ENCODE measurements at places on chromosomes 3 and 15.

GRCh38 chr3:4310971-4311370 lies 7.8 kb downstream of the SETMAR start:
- DNase-seq: no peak

DNA sequence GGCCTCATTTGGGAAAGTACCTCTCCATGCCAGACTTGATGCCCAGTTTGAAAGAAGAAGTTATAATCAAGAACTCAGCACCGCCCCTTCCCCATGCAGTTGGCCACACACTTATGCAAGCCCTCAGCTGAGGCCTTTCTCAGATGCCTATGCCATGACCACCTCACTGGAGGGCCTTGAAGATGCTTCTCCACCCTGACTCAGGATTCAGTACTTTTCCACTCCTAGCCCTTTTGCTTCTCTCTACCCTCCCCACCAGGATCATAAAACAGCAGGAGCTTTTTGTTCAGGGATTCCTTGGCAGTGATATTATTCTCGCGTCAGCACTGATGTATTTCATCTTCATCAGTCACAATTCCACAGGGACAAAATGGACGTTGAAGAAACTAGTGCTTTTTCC lies 313.5 kb downstream of the PYDC2 start:
- no peak for DNase-seq

- no peak for DNase-seq
These were observed 157.5 kb upstream of the CHRM5 start for GRCh38 chr15:33810806-33811205.

DNA sequence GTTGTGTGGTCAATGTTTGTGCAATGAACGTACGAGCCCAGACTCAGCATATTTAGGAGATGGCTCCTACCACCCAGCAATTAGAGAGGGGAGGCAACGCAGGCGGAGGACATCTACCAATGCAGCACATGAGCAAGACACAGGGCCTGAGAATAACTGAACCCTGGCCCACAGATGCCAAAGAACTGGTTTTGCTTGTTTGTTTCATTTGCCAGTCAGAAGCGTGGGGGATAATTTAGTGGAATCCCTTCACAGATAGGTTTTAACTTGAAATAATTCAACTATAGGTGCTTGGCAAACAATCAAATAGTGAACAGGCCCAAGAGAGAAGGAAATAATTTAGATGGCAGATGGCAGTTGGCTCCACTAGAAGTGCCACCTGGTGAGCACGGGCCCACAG lies 54.8 kb downstream of the LIPC start:
- no peak for DNase-seq

DNA sequence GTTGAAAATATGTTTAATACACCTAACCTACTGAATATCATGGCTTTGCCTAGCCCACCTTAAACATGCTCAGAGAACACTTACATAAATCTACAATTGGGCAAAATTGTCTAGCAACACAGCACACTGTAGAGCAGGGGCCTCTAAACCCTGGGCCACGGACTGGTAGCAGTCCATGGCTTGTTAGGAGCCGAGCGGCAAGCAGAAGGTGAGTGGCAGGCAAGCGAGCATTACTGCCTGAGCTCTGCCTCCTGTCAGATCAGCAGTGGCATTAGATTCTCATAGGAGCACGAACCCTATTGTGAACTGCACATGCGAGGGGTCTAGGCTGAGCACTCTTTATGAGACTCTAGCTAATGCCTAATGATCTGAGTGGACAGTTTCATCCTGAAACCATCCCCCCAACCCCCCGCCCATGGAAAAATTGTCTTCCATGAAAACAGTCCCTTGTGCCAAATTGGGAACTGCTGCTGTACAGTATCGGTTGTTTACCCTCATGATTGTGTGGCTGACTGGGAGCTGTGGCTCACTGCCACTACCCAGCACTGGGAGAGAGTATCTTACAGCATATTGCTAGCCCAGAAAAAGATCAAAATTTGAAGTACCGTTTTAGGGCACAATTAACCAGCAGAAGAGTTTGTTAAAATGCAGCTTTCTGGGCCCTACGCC lies 26.1 kb downstream of the CMSS1 start:
- no peak for DNase-seq

GRCh38 chr15:74789171-74789631 lies 7.3 kb downstream of the CSK start:
- DNase-seq: no peak

DNA sequence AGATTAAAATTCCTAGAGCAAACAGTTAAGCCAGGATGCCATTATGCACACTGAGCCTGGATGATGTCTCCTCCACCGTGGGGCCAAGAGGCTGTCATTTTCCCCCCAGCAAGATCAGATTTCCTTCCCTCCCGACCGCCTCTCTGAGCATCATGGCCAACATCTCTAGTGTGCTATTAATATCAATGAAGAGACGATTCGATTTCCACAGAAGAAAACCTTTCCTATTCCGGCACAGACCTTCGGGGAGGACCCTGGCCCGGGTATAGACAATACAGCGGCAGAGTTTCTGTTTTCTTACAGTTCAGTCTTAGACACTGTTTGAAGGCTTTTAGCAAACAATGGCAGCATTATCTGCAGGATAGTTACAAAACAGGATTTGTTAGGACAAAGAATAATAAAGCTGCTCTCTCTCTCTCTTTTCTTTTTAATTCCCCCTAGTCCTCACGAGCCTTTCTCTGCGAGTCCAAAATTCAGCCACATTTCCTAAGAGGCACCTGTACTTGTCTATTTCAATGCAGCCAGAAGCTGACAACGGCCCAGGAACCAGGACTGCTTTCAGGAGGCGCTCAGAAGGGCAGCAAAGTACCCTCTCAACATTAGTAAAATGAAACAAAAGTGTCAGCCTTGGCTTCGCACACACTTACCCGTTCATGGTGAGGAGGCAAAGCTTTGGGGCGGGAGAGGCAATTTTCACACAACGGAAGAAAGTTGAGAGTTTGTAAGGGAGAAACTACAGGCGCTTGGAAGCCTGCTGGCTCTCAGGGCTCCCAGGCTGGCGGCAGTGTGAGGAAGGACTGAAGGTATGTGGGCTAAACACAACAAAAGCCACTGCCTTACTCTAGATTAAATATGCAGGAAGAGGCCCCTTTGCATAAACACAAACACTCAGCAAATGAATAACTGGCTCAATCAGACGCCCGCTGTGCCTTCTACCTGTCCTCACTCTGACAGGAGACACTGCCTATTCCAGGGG lies 278.0 kb downstream of the FOXP1 start:
- no peak for DNase-seq

- no peak for DNase-seq
These were observed 15.8 kb upstream of the ALDH1A3 start for GRCh38 chr15:100863796-100864267.

DNA sequence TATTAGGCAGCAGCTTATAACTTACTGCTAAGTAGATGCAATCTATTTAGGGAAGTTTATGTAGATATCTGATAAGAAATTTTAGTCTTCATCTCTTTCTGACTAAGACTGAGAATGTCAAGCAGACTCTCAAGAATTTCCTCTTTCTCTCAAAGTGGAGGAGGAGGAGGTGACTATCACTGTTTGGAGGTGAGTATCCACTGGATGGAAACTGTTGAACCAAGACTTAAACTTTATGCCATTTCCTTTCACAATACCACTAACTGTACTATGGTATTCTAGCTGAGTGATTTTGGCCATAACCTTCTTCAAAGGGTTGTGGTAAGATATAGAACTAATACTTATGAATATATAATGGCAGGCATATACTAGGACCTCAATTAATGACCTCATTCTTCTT lies 64.6 kb downstream of the TPRG1 start:
- DNase-seq: no peak

DNA sequence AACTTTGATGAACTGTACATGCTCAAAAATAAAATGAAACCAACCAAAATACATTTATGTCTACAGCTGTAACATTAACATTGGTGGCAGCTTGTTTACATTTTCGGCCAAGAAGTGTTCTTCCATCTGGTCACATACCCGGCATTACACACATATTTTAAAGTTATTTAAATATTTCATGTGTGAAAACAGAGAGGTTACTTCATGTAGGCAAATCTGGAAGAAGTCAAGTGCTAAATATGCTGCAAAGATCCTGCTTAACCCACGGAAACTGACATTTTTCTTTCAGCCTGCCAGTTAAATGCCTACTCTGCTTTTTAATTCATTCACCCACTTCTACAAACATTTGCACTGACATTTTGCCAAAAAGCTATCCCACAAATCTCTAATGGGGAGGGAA lies 69.7 kb downstream of the MB21D2 start:
- DNase-seq: no peak

DNA sequence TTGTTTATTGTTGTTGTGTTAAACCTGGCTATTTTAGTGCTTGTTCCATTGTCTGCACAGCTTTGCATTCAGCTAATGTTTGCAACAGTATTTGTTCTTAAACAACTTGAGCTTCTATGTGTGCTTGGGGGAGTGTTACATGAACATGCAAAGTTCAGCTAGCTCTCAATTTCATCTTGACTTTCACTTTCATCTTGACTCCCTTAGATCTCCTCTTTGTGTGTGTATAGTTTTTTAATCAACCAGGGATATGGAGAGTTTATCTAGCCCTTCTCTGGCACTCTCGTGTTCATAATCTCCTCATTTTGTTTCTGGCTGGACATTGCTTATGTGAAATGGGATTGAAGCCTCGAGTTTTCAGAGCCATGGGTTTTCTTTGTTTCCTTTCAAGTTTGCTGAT lies 212.4 kb upstream of the ZBTB20 start:
- DNase-seq: no peak

- peak; percentile 29 for DNase-seq
These were observed 3.9 kb upstream of the CCDC9B start for GRCh38 chr15:40344631-40345120.

DNA sequence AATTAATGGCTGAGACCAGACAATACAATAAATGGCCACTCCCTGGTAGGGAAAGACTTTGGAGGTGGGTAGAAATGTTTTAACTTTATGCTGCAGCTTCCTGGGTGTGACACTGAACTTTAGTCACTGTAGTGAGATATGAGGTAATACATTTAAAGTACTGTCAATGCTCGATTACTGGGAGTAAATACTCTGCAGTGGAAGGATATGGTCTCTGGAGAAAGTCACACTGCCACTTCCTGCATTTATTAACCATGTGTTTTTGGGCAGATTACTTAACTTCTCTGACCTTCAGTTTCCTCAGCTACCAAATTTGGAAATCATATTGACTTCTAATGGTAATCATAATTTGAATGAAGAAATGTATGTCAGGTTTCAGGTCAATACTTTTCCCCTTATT lies 317.1 kb upstream of the TGFBR2 start:
- no peak for DNase-seq

GRCh38 chr3:56773986-56774385 lies 27.8 kb downstream of the ARHGEF3 start:
- DNase-seq: no peak

GRCh38 chr3:71975573-71975972 lies 190.6 kb upstream of the PROK2 start:
- no peak for DNase-seq

- no peak for DNase-seq
These were observed 40.0 kb downstream of the DNAH1 start for GRCh38 chr3:52356126-52356525.

- DNase-seq: no peak
These were observed 3.0 kb upstream of the ANKRD28 start for GRCh38 chr3:15800780-15801179.

GRCh38 chr15:77067691-77068367 lies 3.1 kb downstream of the TSPAN3 start:
- no peak for DNase-seq

DNA sequence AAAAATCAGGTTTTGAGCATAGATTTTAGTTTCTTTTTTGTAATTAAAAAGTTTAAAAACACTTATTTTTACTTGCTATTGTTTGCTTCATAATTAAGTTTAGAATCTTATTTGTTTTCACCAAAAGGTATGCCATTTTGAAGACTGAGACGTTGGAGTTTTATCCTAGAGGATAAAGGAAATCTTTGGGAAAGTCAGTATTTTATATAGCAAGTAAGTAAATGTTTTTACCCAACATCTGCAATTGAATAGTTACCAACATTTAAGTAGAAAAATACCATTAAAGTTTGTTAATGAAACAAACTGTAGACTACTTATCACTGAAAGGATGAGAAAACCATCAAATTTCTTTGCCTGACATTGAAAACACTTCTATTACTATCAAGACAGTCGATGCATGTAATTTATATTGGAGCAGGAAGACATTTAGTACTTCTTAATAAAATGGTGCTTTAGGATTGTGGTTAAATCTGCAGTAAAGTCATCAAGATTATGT lies 14.0 kb upstream of the CHD2 start:
- no peak for DNase-seq

GRCh38 chr3:20909511-20909910 lies 723.5 kb upstream of the SGO1 start:
- no peak for DNase-seq

DNA sequence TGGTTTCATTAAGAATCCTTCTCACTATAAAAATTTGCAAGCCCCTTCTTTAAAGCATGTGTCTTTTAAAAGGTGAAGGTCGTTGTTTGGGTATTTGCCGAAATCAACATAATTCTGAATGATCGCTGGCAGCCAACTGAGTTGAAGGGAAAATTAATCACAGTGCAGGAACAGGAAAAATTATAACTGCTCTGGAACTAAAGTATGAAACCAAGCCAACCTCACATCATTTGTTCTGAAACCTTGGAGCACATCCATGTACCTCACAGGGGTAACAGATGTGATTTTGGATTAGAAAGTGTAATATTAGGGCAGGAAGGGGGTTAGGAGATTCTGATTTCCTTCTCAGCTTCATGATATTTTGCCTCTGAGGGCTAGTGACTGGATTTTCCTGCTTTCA lies 52.2 kb upstream of the PTX3 start:
- no peak for DNase-seq

DNA sequence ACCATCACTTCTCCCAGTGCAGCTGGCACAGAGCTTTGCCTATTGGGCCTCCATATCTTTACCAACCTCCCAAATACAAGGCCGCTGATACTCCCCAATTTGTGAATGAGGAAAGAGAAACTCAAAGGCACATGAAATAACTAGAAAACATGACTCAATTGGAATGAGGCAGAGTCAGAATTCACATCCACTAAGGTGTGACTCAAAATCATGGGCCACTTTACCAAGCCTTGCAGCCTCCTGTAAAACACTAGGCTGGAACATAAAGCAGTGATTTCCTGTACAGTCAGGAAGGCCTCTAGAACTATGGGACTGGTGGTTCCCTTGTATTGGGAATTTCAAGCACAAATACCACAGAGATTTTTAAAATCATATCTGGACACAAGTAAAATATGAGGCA lies 128.6 kb downstream of the DCLK3 start:
- no peak for DNase-seq

GRCh38 chr15:101018016-101018415 lies 98.9 kb downstream of the LRRK1 start:
- no peak for DNase-seq

DNA sequence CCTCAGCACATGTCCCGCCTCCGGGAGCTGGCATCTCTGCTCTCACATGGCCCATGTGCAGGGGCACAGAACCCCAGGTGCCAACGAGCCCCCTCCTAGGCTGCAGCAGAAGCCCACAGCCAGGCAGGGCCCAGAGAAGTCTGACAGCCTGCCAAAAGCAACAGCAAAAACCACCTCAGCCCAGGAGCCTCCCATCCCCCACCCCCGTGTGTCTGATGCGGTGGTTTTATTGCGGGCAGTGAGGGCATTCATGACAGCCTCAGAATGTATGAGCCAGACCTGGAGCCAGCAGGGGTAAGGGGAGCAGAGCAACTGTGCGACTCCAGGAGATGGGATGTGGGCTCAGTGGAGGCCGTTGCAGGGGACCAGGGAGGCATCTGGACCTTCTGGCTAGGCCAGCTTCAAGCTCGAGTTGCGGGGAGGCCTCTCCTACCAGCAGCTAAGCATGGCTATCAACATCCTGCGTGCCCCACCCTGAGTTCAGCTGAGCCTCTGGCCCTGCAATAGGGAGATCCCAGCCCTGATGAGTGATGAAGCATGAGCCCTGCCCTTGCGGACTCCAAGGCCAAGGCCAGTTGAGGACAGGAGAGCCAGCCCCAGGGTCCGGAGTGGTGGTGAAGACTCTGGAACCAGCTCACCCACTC lies 52.5 kb downstream of the CYP11A1 start:
- no peak for DNase-seq
